ENCODE measurements at places on chromosomes 12 and 14.

DNA sequence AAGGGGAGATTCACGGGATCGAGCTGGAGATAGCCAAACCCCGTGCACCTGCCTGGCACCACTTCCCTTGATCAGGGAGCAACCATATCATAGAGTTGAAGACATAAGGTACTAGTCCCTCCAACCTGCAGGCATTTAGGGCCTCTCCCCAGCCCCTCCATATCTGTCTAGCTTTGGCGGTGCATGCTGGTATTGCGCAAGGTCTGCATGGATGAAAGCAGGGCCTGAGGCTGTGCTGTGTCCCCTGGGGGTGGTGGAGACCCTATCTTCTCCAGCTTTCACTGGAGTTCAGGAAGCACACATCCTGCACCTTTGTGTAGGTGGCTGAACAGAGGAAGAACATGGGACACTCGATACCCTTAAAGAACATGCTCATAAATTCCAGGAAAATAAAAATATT lies 46.9 kb downstream of the KCTD10 start:
- no peak for DNase-seq

DNA sequence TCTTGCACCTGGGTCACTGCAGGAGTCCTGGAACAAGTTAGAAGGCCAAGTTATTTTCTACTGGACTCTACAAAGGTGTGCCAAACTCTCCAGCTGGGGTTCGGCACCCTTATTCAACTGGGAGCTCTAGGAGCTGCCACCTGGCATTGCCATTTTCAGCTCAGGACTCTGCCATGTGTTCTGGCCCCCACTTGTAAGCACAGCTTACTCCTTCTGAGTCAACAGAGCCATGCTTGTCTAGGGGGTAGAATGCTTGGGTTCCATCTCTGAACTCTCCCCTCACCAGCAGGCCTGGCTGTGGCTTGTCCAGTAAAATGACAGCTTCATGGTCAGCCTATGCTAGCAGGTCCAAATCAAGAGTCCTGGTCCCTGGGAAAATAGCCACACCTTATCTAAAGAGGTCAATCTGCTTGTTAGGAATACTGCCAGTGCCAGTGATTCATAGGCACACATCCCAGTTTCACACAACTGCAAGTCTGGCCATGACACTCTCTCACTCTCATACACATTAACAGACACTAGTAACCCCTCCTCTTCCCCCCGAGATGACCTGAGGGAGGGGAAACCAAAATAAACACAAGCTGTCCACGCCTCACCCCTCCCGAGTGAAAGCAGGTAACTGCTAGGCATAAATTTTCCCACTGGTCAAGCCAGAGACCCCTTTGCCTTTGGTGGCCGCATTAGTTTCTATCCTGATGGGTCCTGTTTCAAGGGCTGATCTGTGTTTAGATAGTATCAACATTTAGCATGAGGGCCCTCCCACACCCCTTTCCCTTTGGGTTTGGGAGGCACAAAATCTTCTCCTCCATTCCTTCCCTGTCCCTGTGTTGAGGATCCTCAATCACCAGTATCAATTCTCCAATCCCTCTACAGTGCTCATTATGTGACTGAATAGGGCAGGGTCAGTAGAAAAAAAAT lies 182.3 kb upstream of the GZMB start:
- no peak for DNase-seq

DNA sequence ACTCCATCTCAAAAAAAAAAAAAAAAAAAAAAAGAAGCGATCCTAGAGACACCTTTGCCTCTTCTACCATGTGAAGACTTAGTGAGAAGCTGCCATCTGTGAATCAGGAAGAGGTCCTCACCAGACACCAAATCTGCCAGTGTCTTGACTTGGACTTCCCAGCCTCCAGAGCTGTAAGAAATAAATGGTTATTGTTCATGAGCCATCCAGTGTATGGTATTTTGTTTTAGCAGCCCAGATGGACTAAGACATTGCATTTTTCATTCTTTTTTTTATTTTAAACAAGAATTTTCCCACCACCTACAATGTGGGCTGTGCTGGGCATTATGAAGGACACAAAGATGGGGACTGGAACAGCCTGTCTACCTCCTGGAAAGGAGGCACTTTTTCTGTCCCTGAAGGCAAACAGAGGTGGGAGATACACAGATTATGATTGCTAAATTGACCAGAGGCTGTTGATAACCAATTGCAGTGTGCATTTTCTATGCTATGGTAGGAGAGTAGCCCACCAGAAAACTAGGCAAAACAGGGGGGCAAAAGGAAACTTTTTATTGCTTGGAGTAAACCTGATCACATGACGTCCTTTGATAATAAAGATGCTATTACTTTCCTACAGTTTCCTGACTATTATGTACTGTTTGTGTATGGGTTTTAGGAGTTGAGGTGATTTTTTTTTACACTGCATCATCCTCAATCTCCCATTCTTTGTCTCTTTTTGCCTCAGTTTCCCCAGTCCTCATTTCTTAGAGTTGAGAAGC lies 2.8 kb upstream of the C12orf43 start:
- no peak for DNase-seq

DNA sequence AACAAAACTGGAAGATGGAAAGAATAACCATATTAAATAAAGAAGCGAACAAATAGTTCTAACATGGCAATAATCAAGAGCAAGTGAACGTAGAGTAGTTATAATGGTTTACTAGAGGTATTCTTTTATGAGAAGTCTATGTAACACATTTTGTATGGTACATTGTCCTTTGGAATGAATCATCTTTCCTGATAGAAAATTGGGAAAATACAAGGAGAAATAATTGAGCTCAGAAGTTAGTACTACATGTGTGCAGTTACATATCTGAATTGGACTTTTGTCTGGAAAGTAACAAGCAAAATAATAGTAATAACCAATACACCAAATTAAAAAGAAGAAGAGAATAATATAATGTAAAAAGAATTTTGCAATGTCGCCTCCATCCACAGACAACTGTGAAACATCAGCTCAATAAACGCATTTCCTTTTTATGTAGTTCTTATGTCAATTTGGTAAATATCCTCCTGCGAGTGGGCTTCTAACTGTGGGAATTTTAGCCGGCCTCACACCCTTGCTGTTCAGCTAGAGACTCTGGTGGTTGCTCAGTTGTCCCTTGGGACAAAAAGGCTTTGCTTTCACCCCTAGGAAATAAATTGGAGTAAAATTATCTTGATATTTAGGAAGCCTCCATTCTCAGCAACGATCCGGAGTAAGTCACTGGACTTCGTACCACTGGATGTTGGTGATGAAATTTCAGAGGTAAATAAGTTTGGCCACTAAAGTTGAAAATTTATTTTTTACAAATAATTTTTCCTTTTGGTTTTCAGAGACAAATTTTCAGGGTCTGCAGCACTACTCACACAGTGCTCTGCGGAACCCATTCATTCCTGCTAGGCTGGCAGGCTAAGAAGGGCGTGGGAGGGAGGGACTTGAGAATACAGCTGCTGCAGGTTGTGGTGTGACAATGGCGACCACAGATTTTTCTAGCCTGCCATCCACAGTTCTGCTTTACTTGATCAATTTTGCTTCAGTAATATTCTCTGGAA lies 1.1 kb upstream of the TUBA1A start:
- DNase-seq, result no peak

DNA sequence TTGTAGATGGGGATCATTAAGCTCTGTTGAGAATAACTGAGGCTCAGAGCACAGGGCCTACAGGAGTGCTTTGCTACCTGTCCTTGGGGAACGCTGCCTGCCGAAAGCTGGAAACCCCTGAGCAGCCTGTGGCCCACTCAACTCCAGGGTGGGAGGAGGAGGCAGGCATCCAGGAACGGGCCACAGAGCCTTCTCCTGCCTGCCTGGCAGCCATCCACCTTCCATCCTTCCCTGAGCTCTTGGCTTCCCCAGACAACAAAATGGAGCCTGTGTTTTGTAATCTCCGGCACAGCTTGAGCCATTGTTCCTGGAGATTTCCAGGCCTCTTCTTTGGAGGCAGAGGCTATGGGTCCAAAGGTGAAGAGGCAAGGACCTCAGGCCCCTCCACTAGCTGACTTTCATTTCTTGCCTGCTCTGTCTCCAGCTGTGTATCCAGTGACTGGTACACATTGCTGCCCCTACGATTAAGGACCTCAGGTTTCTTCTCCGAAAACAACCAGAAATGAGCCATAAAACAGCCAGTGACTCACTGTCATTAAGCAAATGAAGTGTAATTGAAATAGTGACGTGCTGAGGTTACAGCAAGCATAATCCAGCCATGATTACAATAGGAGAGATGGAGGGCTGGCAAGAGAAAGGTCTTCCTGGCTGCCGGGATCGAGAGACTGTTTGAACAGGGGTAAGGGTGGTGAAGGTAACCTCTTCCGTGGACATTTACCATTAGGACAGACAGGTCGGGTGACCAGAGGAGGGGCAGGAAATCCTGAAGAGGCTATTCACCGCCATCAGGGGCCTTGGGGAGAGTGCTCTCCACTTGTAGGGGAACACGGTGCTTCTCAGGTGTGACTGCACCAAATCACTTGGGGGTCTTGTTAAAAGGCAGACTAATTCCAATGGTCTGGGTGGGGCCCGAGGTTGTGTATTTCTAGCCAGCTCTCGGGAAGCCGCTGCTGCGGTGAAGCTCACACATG lies 56.3 kb upstream of the KCNA5 start:
- no peak for DNase-seq

GRCh38 chr12:6914246-6914946 lies at the start of gene ENO2:
Gene ENO2, plus strand, starts transcription at chr12:6914580. Its CDS starts 1,253 bp downstream, at chr12:6915833.
- peak; percentile 79 for DNase-seq

- DNase-seq, result no peak
Measured at GRCh38 chr14:97027256-97027999, 230.2 kb downstream of the VRK1 start.

- DNase-seq, result no peak
Measured at GRCh38 chr12:11651785-11652184, 2.3 kb downstream of the ETV6 start.

GRCh38 chr12:57101892-57102695 lies 9.1 kb downstream of the STAT6 start:
- no peak for DNase-seq

- DNase-seq, result no peak
Measured at GRCh38 chr12:18559242-18559641, 178.6 kb downstream of the PLCZ1 start.

- no peak for DNase-seq
Measured at GRCh38 chr12:27293463-27293862, 39.2 kb upstream of the BMAL2 start.

GRCh38 chr12:118034429-118035189 lies 18.1 kb downstream of the RFC5 start:
- no peak for DNase-seq

DNA sequence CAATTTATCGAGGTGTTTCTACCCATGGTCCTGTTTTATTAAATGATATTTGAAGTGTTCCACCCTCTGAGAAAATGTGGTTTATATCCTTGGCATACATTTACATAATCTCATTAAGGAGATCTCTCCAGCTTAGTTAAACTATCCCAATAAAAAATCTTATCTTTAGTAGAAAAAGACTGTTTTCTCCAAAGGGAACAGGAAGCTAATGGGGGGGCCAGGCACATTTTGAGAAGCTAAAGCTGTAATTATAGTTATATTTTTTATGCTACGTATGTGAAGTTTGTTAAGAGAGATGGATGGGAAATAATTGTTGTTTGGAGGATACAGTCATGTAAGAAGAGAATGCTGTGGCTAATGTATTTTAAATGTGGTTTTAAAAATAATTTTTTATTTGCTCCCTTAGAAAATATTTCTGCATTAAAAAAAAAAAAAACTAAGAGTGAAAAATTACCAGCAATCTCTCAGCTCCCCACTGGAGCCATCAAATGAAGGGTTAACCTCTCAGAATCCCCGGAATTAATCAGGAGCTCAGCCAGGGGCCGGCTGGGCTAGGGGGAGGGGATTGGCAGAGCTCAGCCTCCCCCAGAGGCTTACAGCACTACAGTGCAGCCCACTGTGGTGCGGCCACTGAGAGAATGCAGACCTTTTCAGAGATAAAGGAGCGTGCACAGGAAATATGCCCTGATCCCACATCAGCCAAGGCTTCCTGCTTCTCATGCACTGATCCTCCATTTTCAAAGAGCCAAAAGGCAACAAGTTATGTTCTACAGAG lies 185.8 kb downstream of the EGLN3 start:
- no peak for DNase-seq

DNA sequence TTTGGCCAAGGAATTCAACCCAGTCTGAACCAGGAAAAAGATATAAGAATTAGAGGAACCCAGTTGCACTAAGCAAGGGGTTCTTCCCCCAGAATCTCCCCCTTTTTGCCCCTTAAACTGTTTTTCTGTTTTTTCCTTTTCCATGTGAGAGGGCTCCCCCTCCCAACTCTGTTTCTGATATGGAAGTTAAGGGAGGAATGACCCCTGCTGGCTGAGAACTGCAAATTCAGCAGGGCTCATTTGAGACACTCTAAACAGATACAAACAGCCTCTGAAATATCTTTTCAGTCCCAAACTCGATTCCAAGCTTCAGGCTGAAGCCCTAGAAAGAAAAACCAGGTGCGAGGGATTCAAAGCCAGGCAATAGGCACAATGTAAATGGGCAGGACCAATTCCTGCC lies 132.7 kb downstream of the SLC41A2 start:
- DNase-seq, result no peak

- DNase-seq, result no peak
Measured at GRCh38 chr14:72801381-72801812, 92.5 kb downstream of the DPF3 start.

- DNase-seq, result no peak
Measured at GRCh38 chr12:111730420-111730819, 36.3 kb upstream of the ALDH2 start.

DNA sequence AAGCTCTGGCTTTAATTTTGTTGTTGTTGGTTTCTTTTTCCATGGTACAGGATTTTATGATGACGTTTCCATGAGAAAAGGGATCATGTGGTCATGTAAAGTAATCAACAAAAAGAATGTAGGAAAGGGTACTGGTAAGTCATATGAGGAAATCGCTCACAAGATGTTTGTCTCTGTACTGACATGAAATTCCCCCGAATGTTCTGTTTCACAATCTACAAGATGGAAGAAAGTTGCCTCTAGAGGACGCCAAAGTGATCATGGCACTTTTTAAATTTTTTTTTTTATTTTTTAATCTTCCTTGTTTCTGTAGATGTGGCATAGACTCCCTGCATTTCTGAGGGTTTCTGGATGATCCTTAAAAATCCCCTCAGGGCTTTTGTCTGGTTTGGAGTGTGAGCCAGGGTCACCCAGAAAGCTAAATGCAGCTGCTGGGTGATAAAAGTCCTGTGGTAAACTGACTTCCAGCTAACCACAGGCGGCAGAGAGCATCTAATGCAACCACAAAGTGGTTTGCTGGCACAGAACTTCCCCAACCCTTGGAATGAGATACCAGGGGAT lies 393.5 kb downstream of the CCDC91 start:
- no peak for DNase-seq

GRCh38 chr14:30651937-30652336 lies 29.8 kb downstream of the SCFD1 start:
- no peak for DNase-seq

- peak; percentile 48 for DNase-seq
Measured at GRCh38 chr12:32134101-32134888, 27.6 kb downstream of the BICD1 start.

DNA sequence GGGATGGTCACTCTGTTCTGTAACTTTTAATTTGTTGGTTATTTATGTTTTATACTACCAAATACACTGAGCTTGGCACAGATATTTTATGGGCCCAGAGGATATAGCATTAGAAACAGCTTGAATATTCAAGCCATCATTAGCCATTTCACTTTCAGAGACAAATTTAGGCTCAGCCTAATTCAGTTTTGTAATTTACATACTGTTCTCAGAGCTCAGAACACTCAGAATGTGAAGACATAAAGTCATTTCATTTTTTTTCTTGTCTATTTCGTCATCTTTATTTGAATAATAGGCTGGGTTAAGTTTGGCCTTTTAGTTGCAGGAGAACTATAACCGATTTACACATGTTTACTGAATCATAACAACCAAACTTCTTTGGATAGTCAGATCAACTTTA lies 361.7 kb downstream of the SNAPC1 start:
- no peak for DNase-seq

- DNase-seq, result no peak
Measured at GRCh38 chr12:115871714-115872113, 405.8 kb downstream of the MED13L start.

- no peak for DNase-seq
Measured at GRCh38 chr14:24609655-24610344, at the start of gene GZMH. Gene GZMH, minus strand, starts transcription at chr14:24609685. Its CDS starts 72 bp downstream, at chr14:24609613.
